ENCODE measurements at places on chromosomes 6 and 20. TPM values are rescaled to one million over a fixed set of nuclear protein-coding genes. Genes with fewer than 3 reads are reported as not detected.

Gene PPP1R16B
- 4.9 TPM for polyA plus RNA-seq

DNA sequence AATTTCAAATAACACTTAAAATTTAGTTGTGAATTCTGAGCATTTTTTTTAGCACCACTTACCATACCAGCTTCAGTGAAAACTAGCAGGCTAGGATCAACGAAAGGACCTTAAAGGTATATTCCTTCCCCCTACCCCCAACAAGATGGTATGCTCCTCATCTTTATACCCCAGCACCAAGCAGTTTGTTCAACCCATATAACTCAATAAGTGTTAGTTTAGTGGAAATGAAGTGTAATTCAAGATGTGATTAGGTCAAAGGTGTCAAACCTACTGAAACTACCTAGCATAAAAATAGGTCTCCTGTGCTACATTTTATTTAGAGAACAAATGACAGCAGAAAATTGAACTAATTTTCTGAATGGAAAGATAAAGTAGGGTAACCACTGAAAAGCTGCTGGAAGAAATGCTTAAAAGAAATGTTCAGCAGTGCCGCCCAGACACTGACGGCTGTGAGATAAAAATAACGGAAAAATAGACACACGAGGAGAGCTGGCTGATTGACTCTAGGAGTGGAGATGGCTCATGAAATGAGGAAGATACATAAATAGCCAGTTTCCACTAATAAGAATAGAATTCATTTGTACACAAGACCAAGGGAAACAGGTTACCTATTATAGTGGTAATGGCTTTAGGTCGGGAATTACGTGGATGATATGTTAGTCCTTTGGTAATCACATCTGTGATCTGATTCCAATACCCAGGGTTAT, 94.8 kb downstream of the IPCEF1 start:
- DNase-seq: no peak

GRCh38 chr6:165661664-165662025, 1.4 kb downstream of the PDE10A start:
- DNase-seq: no peak

DNA sequence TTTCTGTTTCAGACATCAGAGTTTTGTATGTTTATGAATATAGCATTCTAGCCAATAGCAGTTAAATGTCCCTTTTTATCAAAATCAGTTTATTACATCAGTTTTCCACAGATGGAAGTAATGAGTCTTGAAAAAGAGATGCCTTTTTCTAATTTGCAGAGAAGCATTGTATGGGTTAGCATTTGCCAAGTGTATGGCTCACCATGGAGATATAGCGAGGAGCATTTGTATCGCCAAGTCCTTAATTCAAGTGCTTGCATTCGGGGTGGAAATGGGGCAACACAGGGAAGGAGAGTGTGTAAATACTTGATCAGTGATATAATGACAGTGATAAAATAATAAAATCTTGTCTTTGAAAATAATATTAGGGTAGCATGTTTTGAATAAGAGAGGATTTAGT, 42.9 kb downstream of the TXLNB start:
- DNase-seq: no peak

Gene SYCP2
- polyA plus RNA-seq: 1.7 TPM

DNA sequence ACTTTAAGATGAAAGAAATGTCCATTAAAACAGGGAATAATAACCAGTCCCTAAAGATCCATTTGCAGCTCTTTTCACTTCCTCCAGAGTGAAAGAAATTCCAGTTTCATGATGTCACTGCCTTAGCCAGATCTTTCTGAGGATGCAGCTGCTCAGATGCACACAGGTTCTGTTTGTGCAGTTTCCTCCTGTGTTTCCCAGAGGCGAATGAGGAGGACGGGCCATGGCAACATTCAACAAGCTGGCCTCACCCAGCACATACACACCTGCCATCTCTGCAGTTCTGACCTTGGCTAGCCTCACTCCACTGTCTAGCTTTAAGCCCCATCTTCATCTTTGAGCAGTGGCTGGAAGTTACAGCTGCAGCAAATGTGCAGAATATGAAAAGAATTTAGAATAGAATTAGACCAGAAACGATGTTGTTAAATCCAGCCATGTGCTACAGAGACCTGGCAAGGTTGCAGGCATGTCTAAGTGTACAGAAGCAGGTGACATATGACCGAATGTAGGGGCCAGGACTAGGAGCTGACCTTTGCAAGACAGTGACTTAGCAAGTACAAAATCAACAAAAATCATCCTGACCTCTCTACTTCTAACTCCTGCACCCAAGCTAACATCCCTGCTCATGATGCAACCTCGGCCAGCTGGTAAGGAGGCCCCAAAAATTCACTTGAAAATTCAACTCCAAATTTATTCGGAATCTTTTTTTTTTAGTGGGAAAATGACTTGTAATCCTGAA, 35.0 kb downstream of the FAM50B start:
- no peak for DNase-seq

Gene SMLR1
- not detected for polyA plus RNA-seq

DNA sequence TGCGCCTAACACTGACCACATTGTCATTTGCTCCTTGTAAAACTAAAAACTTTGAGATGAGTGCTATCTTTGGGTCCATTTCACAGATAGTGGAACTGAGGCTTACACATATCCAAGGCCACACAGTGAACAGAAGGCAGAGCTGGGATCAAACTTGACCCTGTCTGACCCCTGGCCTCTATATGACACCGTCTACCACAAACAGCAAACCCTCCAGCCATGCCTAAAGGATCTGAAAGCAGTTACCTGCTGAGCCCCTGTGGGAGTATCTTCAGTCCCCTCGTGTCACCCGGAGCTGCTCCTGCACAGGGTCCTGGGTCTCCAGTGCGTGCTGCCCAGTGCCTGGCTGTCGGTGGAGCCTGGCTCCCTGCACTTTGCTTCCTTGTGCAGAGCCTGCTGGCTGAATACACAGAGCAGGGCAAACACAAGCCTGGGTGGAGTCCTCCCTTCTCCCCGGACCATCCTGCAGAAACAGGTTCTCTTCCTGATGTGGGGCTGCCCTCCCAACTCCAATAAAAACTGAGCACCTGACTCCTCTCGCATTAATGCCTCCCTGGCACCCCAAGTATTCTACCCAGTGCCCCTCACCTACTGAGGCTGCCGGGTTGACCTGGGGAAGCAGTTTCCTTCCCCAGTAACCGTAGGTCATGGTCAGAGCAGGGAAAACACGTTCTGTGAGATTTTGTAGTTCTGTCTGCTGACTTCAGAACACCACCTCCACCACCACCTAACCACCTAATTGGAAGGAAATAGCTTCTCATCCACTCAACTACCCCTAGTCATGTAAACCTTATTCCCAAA, at the start of gene BCAS1:
TSS of gene BCAS1 (minus strand) at position 408 of the 801 bp plus-strand sequence. CDS start 11,876 bp downstream, outside the sequence.
- no peak for DNase-seq

GRCh38 chr6:131587909-131588308, 14.9 kb downstream of the ARG1 start:
- no peak for DNase-seq

- no peak for DNase-seq
Measured at GRCh38 chr6:49453221-49453620, 9.8 kb downstream of the MMUT start.

- no peak for DNase-seq
Measured at GRCh38 chr6:6006428-6007365, at the start of gene NRN1. Gene NRN1 (minus strand): TSS chr6:6006925. CDS start chr6:6006749, 176 bp downstream.

Gene HLA-F
- 46.7 TPM for polyA plus RNA-seq

DNA sequence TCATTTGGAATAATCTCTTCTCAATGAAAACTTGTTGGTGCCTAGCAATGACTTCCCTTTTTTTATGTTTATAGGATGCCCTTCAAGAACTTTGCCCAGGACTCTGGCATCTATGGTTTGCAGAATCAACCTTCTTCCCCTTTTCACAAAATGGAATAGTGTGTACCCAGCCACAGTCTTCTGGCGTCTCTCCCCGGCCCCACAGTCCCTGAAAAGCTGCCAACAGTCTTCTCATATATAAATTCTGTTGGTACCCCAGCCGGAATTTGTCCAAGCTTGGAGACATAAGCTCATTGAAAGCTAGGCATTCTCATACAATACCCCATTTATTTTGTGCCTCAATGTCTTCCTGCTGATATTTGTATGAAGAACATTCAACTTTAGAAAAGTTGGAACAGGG, 26.4 kb upstream of the MCM3 start:
- DNase-seq: no peak

Measured in right cardiac atrium (tissue), 5 donors.